ENCODE measurements at places on chromosomes 6 and 20.

DNA sequence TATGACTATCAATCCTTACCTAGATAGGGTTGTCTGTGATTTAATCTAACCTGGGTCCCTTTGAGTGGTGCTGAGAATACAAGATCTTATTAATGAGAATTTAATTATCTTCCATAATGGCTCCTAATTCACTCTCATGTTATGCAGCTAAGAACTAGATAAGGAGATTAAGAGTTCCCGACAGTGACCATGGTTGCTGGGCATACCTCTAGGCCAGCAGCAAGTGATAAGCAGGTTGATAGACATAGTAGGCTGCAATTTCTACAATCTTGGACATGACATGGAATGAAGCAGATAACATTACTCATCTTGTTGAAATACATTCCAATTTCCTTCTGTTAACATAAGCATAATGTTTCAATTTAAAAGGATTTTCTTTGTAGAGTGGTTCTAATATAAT lies 27.1 kb downstream of the SPACA1 start:
- no peak for DNase-seq

DNA sequence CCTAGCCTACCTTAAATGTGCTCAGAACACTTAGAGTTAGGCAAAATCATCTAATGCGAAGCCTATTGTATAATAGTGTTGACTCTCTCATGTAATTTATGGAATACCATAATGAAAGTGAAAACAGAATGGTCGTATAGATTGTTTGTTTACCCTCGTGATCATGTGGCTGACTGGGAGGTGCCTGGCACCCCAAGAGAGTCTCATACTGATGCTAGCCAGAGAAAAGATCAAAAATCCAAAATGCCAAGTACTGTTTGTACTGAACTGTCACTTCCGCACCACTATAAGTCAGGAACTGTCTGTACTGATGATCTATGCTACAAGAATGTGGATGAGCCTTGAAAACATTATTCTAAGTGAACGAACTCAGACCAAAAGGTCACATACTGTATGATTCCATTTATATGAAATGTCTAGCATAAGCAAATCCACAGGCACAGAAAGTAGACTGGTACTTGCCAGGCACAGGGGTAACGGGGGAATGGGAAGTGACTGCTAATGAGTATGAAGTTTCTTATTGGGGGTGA lies 22.4 kb downstream of the ZMYND8 start:
- no peak for DNase-seq

DNA sequence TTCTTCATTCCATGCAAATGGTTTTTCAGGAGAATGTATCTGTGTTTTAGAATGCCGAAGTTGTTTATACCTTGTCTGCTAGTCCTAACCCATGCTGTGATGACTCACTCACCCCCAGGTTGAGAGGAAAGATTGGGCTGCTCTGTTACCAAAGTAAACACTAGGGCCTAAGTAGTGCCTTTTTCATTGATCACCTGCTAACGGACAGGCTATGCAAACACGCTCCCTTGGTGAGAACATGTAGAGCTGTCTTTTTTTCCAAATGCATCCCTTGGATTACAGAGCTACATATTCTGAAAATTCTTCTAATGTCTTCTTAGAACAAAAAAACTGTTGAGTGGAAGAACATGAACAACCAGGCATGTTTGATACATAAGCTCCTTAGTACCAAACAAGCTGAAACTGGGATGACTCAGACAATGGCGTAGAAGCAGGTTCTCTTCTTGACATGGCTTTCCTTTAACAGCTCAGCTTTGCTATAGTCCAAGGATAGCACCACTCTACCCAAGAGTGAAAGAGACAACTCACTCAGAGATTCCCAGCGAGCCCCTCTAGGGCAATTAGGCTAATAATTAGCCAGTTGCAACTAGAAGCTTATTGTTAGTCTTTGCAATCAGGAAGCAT lies 20.5 kb downstream of the PERP start:
- DNase-seq = no peak

DNA sequence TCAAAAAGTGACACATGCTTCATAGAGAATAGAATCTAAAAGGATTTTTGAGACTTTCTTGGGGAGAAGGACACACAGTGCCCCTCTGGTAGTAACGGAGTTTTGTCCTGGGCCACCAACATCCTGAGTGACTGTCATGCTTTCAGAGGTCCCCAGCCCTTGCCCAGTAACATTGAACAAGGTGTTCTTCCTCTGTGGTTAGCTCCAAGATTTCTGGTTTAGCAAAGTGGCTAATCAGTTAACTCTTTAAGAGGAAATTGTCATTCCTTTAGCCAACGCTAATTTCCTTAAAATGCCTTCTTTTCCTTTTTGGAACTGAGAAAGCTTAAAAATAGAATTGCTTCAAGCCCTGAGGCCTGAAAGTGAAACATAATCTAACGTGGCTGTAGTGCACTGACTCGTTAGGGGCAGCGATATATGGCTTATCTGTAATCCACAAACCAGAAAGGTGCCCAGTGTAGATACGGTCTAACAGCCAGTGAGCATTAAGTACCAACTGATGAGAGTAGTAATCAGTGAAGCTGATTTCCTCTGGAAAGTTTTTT lies 7.8 kb downstream of the E2F3 start:
- DNase-seq = no peak

DNA sequence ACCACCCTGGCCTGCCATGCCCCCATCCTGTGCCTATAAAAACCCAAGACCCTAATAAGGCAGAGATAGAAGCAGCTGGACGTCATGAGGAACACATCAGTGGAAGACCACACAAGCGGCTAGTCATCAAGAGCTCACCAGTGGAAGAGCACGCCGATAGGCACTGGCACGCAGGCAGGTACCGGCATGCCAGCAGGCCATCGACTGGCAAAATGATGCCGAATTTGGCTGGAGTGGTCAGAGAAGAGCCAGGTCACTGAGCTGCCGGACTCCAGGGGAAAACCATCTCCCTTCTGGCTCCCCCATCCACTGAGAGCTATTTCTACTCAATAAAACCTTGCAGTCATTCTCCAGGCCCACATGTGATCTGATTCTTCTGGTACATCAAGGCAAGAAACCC lies 227.6 kb upstream of the EXOC2 start:
- no peak for DNase-seq

DNA sequence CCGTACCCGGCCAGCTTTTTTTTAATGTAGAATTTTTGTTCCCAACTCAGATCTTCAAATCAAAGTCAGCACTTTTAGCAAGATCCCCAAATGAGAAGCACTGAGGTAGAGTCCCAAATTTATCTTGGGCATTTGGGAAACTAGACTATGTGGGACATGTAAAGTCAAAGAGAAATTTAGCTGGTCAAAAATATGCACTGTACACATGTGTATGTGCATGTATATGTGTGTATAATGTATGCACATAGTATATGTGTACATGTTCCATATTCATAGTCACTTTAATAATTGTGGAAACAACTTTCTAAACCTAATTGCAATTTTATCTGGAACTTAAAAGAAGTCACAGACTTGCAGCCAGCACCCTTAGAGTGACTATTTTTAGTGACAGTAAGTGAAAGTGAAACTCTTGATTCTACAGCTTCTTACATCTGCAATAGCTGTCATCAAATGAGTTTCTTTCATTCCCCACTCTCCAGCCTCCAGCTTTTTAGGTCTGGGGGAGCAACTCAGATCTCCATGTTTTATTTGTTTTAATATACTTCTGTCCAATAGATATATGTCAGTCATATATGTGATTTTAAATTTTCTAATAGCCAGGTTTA lies 53.6 kb downstream of the CDC40 start:
- no peak for DNase-seq

GRCh38 chr6:155374681-155375080 lies 60.4 kb upstream of the TFB1M start:
- DNase-seq = no peak

DNA sequence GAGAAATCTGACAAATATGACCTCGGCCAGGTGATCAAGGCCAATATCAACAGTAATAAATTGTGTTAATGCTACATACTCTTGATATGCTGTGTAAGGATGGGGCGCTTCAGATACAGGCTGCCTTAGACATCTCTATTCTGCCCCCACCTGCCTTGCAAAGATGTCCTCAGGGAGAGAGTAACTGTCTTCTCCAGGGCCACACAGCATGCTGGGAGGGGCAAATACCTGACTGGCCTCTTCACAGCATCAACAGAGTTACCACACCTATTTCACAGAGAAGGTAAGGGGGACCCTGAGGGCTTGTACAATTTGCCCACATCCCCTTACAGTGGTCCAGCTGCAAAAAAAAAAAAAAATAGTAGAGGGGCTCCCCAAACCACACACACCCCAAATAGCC lies 17.2 kb upstream of the KIAA1755 start:
- no peak for DNase-seq

- DNase-seq = no peak
These were observed 1.2 kb upstream of the ARFGEF3 start for GRCh38 chr6:138160329-138161087.

DNA sequence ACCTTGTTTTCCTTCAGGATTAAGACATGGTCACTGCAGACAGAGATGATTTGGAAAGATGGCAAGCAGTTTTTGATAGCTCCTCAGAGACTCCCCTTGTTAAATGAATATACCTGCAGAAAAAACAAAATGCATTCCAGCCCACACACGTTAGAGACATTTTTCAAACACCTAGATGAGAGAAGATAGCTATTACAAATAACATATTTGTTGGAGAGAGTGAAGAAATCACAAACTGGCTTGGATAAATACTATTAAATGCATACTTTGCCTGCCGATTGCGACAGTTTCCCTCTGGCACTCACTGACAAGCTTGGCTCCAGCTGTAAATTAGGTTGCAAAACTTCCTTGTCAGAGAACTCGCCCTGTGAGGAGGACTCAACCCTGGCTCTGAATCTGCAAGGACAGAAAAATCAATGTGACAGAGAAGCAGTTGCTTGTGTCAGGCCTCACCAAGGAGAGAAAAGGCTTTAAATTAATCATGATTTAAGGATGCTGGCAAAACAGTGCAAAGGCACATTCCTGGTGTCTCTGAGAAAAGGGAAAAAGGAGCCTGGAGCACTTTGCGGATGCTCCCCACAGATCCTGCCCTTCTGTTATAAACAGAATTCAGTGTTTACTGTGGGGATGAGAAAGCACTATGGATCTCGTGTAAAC lies 423.7 kb upstream of the MARCKS start:
- no peak for DNase-seq

DNA sequence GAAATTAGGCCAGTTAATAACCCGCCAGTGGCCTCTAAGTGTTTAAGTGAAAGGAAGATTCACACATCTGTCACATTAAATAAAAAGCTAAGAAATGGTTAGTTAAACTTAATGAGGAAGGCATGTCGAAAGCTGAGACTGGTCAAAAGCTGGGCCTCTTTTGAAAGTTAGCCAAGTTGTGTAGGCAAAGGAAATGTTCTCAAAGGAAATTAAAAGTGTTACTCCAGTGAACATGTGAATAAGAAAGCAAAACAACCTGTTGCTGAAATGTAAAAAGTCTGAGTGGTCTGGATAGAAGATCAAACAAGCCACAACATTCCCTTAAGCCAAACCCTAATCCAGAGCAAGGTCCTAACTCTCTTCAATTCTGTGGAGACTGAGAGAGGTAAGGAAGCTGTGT lies 10.9 kb upstream of the MTRF1L start:
- DNase-seq = no peak

GRCh38 chr6:18485660-18486435 lies 98.7 kb downstream of the RNF144B start:
- DNase-seq = no peak

DNA sequence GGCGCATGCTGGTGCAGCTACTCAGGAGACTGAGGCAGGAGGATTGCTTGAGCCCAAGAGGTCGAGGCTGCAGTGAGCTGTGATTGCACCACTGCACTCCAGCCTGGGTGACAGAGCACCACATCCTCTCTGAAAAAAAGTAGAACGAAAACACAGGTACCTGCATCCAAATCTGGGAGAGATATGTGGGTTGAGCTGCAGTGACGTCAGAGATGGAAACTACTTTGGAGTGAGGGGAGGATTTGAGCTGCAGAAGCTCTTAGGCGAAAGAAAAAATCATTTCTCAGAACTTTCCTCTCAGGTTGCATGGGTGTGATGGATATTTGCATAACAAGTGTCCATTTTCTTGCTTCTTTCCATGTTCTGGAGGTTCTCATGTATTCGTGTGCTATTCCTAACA lies 4.0 kb upstream of the TULP1 start:
- no peak for DNase-seq

DNA sequence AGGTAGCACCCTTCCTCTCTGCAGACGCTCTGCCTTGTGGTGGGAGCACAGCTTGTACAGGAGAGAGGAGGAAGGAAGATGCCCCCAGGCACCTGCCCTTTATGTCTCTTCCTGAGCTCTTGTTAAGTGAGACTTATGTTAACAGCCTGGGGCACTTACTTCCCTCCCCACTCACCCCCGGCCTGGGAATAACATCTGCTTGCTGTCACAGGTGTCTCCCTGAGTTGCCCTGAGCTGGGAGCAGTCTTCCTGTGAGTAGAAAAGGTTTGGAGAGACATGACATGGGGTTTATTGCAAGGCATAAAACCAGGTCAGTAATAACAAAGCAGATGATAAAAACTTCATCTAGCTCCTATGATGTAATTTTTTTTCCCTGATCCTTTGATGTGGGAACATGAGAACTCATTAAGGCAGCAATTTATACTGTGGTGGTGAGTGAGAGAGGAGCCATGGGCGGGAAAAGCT lies 1.9 kb downstream of the SSTR4 start:
- no peak for DNase-seq

DNA sequence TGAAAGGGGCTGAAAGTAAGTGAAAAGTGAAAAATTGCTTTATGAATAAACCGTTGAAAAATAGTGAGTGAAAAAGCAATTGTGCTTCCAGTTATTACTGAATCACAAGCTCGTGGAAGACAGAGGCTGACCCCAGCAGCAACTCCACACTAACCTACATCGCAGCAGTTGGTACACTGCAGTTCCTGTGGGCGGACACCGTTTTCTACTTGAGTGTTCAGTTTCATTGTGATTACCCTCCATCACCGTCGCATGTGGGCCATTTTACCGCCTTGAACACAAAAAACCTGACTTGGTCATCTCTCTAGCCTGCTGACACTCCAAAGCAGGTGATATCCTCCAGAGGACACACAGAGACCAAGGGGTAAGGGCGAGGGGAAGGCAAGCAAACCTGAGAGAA lies 28.4 kb downstream of the PRDM1 start:
- no peak for DNase-seq

DNA sequence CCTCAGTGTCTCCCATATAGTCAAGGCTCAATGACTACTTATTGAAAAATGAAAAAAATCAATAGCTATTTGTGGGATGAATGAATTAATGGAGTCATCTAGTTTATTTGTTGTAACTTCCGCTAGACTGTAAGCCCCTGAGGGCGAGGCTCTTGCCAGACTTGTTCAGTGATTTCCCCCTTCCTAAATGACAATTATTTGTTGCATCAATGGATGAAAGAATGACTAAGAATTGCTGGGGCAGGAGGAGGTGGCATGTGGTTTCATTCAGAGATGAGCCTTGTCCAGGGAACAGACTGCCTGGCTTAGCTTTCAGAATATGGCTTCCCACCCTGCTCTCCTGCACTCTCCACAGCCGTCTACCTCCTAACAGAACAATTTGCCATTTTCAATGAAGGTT lies 1.1 kb upstream of the PRELID3B start:
- no peak for DNase-seq

DNA sequence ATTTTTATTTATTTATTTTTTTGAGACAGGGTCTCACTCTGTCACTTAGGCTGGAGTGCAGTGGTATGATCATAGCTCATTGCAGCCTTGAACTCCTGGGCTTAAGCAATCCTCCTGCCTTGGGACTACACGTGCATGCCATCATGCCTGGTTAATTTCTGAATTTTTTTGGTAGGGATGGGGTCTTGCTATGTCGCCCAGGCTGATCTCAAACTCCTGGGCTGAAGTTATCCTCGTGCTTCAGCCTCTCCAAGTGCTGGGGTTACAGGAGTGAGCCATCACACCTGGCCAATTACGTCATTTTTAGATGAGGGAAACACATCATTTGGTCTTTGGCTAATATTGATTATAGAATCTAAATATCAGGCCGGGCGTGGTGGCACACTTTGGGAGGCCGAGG lies 32.1 kb downstream of the SOX4 start:
- DNase-seq = no peak
